A375 (cell line): ENCODE measurements at places on chromosomes 12 and 14. TPM values are rescaled to one million over a fixed set of nuclear protein-coding genes. Genes with fewer than 3 reads are reported as not detected.

The BLOC1S1 gene
- 218 and 226 TPM in 2 replicates for total RNA-seq

The HSPB8 gene
- 2.4 and 2.9 TPM in 2 replicates for total RNA-seq

The PRR4 gene
- total RNA-seq = 9.5 and 14.6 TPM in 2 replicates

The NRXN3 gene
- 0.21 and 0.26 TPM in 2 replicates for total RNA-seq

The PARPBP gene
- 12.8 and 17.8 TPM in 2 replicates for total RNA-seq

The GALNT16 gene
- 0.08 TPM in 1 of 2 replicates, not detected in the other for total RNA-seq

The WIF1 gene
- not detected in 2 replicates for total RNA-seq

The RPS29 gene
- total RNA-seq = 1,204 and 1,314 TPM in 2 replicates

The SLC25A21 gene
- 0.79 and 0.82 TPM in 2 replicates for total RNA-seq

The CDH24 gene
- total RNA-seq = 7.8 and 8.1 TPM in 2 replicates

The FZD10 gene
- not detected in 2 replicates for total RNA-seq

The DPF3 gene
- total RNA-seq = 0.60 and 1.6 TPM in 2 replicates

The CLEC2A gene
- not detected in 2 replicates for total RNA-seq

The RIN3 gene
- total RNA-seq = 3.7 and 6.7 TPM in 2 replicates

The SIX1 gene
- total RNA-seq = 7.7 and 11.8 TPM in 2 replicates

The DNAH10 gene
- total RNA-seq = not detected in 2 replicates

The SYT1 gene
- 10.3 and 11.2 TPM in 2 replicates for total RNA-seq

The SYCP3 gene
- total RNA-seq = 0.08 TPM in 1 of 2 replicates, not detected in the other

The OR4E2 gene
- not detected in 2 replicates for total RNA-seq

The LRRK2 gene
- 0.90 and 1.4 TPM in 2 replicates for total RNA-seq

The PRKD1 gene
- 3.1 and 4.9 TPM in 2 replicates for total RNA-seq

The SPX gene
- total RNA-seq = 1.2 and 2.4 TPM in 2 replicates

The ADCY4 gene
- total RNA-seq = not detected in 2 replicates

The GALNT9 gene
- not detected in 2 replicates for total RNA-seq

The GALNT6 gene
- total RNA-seq = 8.0 and 9.7 TPM in 2 replicates

The CAPZA3 gene
- total RNA-seq = not detected in 2 replicates
